ENCODE measurements at places on chromosomes 1 and 21.

GRCh38 chr1:97424209-97424608 lies 496.6 kb downstream of the DPYD start:
- no peak for DNase-seq

- no peak for DNase-seq
Measured at GRCh38 chr21:45856442-45856841, 125.1 kb upstream of the COL6A1 start.

- no peak for DNase-seq
Measured at GRCh38 chr1:236800623-236801022, 5.5 kb downstream of the MTR start.

DNA sequence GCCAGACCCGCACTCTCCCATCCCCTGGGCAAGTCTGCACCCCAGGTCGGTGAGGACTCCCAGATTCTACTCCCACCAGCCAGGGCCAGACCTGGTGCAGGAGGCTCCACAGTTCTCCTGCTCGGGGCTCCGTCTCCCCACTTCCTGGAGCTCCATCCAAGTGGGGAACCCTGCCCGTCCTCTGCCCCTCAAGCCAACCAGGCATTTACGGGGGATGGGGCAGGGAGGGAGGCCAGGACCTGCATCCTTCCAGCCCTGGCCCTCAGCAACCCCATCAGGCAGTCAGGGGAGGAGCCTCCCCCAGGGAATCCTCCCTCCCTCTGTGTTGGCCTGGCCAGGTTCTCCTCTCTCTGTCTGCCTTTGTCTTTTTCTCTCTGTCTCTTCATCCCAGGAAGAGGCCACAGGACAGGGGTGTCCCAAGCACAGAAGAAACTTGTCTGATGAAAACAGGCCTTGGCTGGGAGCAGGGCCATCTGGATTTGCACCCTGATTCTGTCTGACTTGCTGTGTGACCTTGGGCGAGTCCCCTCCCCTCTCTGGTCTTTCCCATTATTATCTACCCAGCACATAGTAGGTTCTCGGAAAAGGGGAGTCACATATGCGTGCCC lies 18.5 kb upstream of the EPHA2 start:
- no peak for DNase-seq

DNA sequence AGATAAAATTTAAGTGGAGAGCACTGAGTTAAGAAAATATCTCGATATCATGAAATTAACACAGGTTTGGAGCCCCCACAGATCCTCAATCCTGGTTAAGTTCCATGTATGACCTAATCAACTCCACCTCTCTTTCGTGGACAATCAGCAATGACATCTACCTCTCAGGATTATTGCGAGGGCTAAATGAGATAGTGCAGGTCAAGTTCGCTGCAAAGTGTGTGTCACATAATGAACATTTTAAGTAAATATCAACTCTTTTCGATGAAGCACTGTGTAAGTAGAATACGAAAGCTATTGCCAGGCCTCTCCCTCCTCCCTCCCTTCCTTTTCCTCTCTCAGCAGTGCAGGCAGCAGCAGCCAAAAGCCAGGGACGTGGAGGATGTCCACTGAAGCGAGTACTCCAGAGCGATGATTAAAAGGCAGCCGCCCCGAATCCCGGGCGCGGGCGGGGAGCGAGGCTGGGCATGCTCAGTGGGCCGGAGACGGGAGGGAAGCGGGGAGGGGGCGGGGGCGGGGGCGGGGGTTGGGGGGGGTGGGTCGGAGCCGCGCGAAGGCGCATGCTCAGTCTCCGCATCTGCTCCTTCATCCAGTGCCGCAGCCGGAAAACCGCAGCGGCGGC lies at the start of gene CAMSAP2:
CAMSAP2 (plus strand) TSS at position 567 of the 622 bp plus-strand sequence. CDS start 935 bp downstream, outside the sequence.
- peak; percentile 50 for DNase-seq

- no peak for DNase-seq
Measured at GRCh38 chr1:201726700-201727099, 102.3 kb upstream of the IPO9 start.

All from activated CD4-positive, alpha-beta T cell treated with anti-CD3 and anti-CD28 coated beads, Interleukin-2, amount 50 U/mL, for 24 hours (primary cell).